Glomerular endothelial cell (primary cell): ENCODE measurements at places on chromosomes 5 and 9.

GRCh38 chr9:68979538-68980314, 34.2 kb downstream of the PRKACG start:
- DNase-seq, result no peak

GRCh38 chr5:139180850-139181249, 17.3 kb downstream of the SIL1 start:
- no peak for DNase-seq

DNA sequence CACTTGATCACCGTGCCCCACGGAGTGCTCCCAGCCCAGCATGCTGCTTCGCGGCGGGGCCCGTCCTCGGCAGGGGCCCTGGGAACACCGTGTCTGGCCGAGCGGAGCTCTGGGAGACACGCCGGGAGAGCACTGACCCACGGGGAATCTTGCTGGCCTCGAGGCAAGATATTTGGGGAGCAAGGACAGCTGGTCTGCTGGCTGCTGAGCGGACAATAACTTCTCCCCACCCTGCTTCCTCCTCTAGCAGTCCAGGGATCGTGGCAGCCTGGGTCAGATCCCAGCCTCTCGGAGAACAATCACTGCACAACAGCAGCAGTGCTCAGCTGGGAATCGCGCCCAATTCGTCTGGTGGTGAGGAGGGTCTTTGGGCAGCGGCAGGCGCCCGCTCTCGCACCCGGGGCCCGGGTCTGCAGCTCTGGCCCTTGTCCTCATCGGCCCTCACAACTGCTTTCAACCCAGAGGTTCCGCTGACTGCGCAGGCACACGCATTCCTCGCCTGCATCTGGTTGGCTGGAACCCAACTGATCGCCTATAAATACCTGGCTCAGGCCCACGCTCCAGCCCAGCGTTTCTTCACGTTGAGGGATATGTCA, 43.4 kb downstream of the DBH start:
- DNase-seq, result no peak

DNA sequence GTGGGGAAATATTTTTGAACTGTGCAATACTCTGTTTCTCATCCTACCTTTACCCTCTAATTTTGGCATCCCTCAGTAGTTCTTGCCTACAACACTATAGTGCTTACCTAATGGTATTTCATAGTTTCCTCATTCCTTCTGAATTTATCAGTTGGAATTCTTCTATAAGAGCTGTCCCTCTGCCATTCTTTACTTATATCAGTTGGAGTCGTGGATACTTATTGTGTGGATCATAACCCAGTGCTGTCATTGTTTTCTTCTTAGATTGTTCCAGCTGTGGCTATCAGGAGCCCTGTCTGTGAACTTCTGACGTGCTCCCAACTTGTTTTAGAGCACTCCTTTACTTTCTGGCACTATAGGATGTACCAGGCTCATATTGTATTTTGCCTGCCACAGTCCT, 146.1 kb upstream of the OTULINL start:
- DNase-seq, result no peak

DNA sequence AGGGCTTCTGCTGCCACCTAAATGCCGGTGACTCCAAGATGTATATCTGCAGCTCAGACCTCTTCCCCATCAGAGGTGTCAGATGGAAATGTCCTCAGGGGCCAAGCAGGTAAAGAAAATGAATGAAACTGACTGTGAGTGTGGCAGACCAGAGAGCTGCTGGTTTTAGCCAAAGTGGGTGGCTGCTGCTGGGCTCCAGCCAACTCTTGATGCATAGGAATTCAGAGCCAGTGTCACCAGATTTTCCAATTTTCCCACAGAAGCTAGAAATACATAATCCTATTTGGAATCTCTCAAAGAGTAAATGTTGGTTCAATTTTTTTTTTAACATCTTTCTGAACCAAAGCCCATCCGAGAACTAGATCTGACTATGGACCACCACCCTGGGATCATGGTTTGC, 161.2 kb upstream of the SPRY4 start:
- DNase-seq, result no peak
